ENCODE measurements at places on chromosomes 1 and 21. TPM values are rescaled to one million over a fixed set of nuclear protein-coding genes. Genes with fewer than 3 reads are reported as not detected.

MIXL1 gene
- not detected for total RNA-seq

SH2D5 gene
- 17.6 TPM for total RNA-seq

FCRL4 gene
- not detected for total RNA-seq

ATP1A2 gene
- total RNA-seq, result 0.13 TPM

ARMH1 gene
- total RNA-seq, result 0.65 TPM

MYOC gene
- 0.06 TPM for total RNA-seq

OR10K1 gene
- total RNA-seq, result not detected

AQP10 gene
- not detected for total RNA-seq

RAB42 gene
- total RNA-seq, result 2.2 TPM

TSTD1 gene
- not detected for total RNA-seq

C1orf74 gene
- total RNA-seq, result 1.8 TPM

RAB4A gene
- 46.2 TPM for total RNA-seq

RGS13 gene
- total RNA-seq, result not detected

PODN gene
- not detected for total RNA-seq

Measured in A549 treated with ZK216348 at 1 μM for 4 hours (cell line).